SK-MEL-5 (cell line): ENCODE measurements at places on chromosomes 11 and 22.
A peak's percentile ranks its signal among the peaks of the same experiment; 100 is the strongest.

GRCh38 chr22:19974268-19974861 is 32.7 kb upstream of the TXNRD2 start:
- peak; percentile 92 for DNase-seq

DNA sequence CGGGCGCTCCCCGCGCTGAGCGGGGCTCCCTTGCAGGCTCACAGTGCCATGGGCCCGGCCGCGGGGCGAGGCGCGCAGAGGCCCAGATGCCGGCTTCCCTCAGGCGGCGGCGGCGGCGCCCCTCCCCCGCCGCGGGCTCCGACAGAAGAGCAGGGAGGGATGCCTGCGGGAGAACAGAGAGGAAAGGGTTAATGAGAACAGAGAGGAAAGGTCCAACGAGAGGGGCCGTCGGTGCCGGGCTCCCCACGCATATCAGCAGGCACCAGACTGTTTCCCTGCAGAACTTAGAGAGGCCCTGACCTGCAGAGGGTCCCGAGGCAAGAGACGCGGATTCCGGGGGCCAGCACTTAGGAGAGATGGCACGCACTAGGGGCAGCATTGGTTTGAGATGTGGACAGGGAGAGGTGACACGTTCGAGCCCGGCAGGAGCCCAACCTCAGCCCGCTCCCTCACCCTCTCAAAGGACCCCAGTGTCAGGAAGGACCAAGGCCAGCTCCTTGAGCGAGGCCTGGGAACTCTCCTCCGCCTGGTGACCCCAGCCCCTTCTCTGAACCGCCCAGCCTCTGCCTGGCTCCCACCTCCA is 9.1 kb downstream of the NRXN2 start:
- no peak for DNase-seq

DNA sequence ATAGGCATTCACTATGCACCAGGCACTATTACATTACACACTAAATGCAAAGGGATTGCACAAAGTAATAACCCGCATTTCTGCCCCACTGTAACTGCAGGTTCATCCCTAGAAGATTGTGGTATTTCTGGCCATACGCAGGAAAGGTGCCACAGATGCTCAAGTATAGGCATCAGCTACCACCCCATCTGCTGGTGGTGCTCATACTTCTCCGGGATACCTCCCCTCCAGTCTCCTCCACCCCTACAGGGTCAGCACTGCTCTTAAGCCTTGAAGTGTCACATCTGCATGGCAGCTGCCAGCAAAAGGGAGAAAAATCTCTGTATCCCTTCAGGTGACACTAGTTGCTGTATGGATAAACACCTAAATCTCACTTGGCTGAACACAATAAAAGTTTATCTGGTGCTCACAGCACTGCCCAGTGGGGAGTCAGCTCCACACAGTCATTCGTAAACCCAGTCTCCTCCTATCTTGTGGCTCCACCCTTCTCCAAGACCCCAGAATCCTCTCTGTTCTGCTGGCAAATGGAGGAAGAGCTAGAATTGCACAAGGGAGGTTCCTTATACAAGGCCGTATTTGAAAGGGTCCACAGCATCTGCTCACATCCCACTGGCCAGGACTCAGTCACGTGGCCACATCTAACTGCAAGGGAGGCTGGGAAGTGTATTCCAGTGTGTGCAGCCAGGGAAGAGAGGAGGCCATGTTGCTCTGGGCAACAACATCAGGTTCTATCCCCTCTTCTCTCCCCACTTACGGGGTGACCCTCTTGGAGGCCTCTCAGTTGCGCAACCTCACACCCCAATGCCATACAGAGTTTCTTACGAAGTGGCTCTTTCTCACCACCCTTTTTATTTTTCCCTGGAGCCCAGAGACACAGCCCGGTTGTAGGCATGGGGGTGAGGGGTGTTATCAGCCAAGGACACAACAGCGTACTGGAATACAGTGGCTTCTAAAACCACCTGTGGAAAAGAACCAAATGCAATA is 114.7 kb downstream of the BUD13 start:
- DNase-seq, result peak; percentile 48

GRCh38 chr11:70577948-70578347 is 179.6 kb downstream of the CTTN start:
- DNase-seq, result no peak

DNA sequence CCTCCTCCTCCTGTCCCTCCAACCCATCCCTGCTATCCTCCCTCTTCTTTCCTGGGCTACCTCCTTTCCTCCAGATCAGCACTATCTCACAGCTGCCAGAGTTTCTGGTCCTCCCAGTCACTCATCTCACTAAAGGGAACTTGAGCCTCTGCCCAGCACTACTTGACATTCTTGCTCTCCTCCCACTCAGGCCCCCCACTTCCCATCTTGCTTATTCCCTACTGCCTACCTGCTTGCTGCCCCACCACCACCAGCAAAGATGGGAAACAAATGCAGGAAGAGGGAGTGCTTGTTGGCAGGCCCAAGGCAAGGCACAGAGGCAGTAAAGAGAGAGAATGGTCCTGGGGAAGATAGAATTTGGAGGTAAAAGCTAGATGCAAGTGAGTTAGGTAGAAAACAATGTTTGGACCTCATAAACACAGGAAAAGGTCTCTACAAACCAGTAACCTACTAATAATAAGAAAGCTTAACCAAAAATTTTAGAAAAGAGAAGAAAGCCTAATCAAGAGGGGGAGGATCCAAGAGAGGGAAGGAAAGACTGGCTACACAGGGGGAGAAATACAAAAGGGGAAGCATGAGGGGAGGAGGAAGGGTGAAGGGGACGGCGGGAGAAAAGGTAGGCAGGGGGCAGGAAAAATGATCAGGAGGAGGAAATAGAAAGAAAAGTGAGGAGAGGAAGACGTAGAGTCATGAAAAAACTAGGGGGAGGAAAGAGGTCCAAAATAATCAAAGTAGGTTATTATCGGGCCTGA is 63.6 kb downstream of the PAK1 start:
- no peak for DNase-seq

GRCh38 chr22:45696227-45696626 is 24.6 kb downstream of the ATXN10 start:
- DNase-seq, result no peak

- no peak for DNase-seq
These were observed 36.6 kb downstream of the SC5D start for GRCh38 chr11:121328967-121329679.

- peak; percentile 14 for DNase-seq
These were observed 20.9 kb upstream of the UPB1 start for GRCh38 chr22:24474221-24474620.

GRCh38 chr22:23698094-23698493 is 7.3 kb downstream of the RGL4 start:
- no peak for DNase-seq

DNA sequence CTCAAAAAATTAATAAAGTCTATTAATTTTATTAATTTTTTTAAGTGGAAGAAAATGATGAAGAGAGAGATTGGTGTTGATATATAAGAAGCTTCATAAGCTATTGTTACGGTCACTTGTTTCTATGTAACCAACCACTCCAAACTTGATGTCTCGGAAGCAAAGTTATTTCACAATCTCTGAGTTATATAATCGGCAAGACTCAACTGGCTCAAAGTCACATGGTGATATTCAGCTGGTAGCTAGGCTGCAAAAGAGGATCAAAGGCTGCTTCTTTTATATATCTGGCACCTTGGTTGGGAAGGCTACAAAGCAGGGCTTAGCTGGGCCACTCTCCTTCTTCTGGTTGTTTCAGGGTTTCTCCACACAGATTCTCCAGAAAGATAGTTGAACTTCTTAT is 245.1 kb upstream of the ARHGAP42 start:
- DNase-seq, result no peak

DNA sequence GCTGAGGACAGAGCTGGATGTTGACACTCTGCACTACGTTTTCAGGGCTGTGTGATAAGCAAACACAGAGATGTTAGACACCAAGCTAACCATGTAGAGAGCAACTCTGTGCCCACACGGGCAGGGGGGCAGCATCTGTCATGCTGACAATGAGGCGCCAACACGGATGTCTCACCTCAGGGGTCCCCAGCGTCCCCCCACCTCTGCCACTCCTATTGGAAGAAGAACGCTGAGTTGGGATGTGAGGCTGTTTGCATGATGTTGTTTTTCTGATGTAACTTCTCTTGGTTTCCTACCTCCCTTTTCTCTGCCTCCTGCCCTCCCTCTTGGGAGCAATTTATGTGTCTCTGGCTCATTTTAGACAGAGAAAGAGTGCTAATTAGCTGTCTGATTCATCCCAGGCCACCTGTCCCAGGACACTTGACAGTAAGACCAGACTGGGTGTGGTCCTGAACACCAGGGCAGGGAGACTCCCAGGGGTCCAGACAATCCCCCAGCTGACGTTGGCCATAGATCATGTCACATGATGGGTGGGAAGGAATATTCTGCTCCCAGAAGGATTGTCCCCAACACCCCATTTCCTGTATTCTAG is 89.2 kb upstream of the NCAM1 start:
- DNase-seq, result no peak

DNA sequence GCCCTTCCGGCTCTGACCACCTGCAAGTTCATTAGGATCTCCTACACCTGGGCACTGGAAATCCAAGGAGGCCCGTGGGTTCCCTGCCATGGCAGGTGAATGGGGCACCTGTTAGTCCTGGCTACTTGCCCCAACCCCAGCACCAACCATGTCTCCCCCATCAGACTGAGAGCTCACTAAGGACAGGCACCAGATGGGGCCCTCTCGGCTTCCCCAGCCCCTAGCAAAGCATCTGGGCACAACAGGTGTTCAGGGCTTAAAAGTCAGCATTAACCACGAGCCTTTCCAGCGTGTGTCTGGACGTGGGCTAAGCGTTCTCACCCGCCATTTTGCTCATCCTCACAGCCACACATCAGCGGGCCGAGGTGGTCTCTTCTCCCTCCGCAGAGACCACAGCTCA is 2.2 kb downstream of the SULT4A1 start:
- DNase-seq, result no peak

DNA sequence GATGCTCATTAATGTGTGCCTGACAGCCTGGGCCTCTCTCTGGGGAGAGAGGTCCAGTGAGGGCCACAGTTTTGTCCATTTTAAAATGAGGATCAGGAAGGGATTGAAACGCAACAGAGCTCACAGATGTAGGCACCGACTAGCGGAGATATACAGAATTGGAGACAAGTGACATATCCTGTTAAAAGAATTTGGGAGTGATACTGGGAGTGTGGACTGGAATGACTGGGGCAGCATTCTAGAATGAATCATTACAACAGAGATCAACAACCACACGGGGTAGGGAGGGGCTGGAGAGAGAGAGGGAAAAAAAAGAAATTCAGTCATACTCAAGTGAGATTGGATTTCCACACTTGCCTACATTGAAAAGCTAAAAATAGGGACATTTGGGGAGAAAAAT is 2.5 kb upstream of the NCAM1 start:
- DNase-seq, result peak; percentile 44

GRCh38 chr11:22076271-22076930 is 116.5 kb upstream of the ANO5 start:
- DNase-seq, result no peak

DNA sequence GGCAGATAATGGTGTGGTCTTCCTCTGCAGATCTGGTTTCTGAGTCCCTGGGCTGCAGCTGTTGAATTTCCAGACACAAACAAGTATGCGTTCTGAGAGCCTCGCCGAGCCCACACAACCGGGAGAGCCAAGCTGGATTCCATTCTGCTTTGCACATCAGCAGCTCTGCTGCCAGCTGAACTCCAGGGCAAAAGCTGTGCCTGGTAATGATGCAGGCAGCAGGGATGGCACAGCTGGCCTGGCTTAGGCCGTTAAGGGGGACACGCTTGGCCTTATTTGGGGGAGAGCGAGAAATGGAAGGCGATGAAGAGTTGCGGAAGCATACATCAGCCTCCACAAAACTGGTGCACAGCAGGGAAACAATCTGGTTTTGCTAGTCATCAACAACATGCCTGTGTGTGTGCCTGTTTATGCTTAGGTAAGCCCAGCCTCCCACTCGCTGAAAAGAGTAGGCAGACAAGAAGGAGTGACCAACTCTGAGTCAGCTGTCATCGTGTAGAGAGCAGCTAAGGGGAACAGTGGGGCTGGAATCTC is 25.1 kb downstream of the ADAMTS8 start:
- DNase-seq, result no peak

- DNase-seq, result no peak
These were observed 17.1 kb downstream of the PLA2G6 start for GRCh38 chr22:38164551-38164918.

- no peak for DNase-seq
These were observed 2.6 kb upstream of the ATG2A start for GRCh38 chr11:64919627-64920026.

DNA sequence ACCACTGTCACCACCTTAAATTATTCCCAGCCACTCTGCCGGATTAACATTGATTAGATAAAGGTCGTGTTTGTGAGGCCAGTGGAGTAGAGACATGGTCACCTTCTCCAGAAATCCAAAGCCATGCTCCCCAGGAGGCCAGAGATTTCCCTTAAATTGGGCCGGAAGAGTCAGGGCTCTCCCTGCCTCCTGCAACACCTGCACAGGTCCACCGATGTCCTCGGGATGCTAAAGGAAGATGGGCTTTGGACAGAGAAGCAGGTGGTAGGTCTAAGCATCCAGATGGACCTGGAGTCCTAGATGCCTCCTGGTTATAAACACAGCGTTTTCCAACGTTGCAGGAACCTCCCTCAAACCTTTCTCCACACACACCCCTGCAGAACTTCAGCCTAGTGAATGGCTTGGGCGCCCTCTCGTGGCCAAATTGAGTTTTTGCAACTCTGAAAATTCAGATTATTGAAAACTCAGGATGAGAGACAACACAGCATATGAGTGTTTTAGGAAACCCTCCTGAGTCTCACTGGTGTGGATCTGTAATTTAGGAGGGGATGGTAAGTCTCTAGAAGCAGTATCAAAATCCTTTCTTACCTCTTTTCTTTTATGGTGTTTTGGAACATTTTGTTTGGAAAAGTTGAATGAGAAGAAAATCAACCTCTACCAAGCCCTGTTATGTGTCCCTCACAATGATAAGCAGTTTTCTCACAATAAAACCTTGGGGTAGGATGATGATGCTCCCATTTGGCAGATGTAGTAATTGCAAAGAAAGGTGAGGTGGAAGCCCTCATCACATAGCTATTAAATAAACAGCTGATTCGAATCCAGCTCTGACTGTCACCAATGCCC is 109.6 kb downstream of the RRAS2 start:
- peak; percentile 72 for DNase-seq
